T-helper 17 cell (primary cell): ENCODE measurements at places on chromosomes 13 and 19.
A peak's percentile ranks its signal among the peaks of the same experiment; 100 is the strongest.

DNA sequence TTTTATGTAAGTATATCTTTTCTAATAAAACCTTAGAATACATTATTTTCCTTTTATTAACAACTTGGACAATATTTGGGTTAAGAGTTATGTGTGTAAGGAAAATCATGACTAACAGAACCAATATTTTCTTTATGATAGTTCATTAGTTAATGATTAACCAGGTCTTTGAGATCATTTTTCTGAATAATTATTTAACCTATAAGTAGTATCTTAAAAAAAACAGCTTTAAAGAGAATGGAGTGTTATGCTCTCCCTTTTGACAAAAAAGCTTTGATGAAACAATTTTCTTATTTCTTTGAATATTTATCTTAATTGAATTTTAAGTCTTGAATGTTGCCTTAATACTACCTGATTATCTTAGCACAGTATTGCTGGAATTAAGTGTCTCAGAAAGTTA, 3.8 kb downstream of the SLAIN1 start:
- DNase-seq = no peak
- peaks cover 4% of the 10 kb centered on the region for H3K36me3 ChIP-seq
- H3K4me3 ChIP-seq = no peak overlapping the region
- H3K4me1 ChIP-seq = peaks cover 33% of the 10 kb centered on the region
- no peak overlapping the region for H3K27ac ChIP-seq
- H3K27me3 ChIP-seq = no peaks in the 10 kb centered on the region

GRCh38 chr13:29664591-29664990, 69.1 kb upstream of the SLC7A1 start:
- no peak for DNase-seq
- no peaks in the 10 kb centered on the region for H3K4me1 ChIP-seq
- peaks cover 2% of the 10 kb centered on the region for H3K36me3 ChIP-seq
- H3K27me3 ChIP-seq = peaks cover 23% of the 10 kb centered on the region
- no peak overlapping the region for H3K27ac ChIP-seq
- no peak overlapping the region for H3K4me3 ChIP-seq

DNA sequence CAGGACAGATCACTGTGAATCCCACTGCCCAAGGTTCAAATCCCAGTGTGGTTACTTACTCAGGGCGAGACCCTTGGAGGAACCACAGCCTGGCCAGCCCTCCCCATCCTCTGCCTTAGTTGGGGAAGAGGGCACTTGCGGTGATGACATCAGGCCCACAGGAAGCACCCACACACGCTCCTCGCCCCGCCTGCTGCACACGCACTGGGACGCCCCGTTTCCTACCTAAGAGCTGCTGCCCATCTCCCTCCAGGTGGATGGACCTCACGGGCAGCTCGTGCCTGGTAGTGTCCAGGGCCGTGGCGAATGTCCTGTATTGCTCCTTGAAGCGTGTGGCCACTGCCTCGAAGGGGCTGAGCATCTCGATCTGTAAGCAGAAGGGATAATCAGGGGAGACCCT, 19.6 kb downstream of the HAUS8 start:
- no peaks in the 10 kb centered on the region for H3K27me3 ChIP-seq
- peaks cover 2% of the 10 kb centered on the region for H3K4me1 ChIP-seq
- no peak overlapping the region for H3K4me3 ChIP-seq
- DNase-seq = no peak
- H3K27ac ChIP-seq = no peak overlapping the region
- peaks cover 3% of the 10 kb centered on the region for H3K36me3 ChIP-seq

DNA sequence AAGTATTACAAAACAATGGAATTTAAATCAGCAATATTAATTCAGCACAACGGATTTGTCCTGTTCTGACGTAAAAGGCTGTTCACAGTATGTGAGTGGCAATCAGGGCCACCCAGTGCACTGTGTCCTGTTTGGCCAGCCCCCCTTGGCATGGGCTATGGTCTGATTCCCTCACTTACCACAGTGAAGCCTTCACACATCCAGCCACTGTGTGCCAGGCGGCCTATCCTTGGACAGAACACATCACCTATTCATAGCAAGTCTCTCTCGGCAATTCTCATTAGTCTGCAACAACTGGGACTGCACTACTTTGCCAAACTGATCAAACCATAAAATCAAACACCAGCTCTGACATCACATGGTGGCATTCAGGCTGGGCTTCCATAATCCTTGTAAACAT, 221.5 kb upstream of the TSHZ3 start:
- peaks cover 26% of the 10 kb centered on the region for H3K27me3 ChIP-seq
- H3K4me1 ChIP-seq = no peaks in the 10 kb centered on the region
- no peak for DNase-seq
- H3K4me3 ChIP-seq = no peak overlapping the region

- H3K4me1 ChIP-seq = peaks cover 5% of the 10 kb centered on the region
- DNase-seq = no peak
- no peaks in the 10 kb centered on the region for H3K27me3 ChIP-seq
- no peak overlapping the region for H3K27ac ChIP-seq
- H3K36me3 ChIP-seq = peaks cover 4% of the 10 kb centered on the region
These were observed 135.0 kb downstream of the KDM4B start for GRCh38 chr19:5103812-5104410.

DNA sequence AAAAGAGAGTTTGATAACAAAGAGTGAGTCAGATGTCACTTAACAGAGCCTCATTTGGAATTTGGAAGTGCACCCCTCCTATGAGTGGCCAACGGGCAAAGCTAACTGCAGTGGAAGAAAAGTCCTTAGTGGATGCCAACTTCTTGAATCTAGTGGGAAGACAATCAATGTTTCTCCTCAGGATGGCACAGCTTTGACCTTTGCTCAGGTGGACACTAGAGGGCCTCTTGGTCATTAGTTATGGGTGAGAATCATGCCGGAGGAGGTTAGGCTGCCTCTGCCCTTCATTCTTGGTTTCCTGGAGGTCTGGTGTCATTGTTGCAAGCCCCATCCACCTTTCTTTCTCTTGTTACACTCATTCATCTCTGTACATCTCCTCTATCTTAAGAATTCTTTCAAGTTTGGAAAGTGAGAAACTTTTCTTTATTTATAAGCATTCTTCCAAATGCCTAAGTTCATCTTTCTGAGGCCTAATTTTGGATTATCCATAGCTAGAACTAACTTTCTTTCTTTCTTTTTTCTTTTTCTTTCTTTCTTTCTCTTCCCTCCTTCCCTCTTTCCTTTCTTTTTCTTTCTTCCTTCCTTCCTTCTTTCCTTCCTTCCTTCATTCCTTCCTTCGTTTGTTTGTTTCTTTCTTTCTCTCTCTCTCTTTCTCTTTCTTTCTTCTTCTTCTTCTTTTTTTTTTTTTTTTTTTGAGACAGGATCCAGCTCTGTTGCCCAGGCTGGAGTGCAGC, 327.2 kb upstream of the TSHZ3 start:
- H3K36me3 ChIP-seq = no peaks in the 10 kb centered on the region
- peaks cover 3% of the 10 kb centered on the region for H3K27me3 ChIP-seq
- no peak overlapping the region for H3K4me3 ChIP-seq
- H3K27ac ChIP-seq = no peak overlapping the region
- no peaks in the 10 kb centered on the region for H3K4me1 ChIP-seq

DNA sequence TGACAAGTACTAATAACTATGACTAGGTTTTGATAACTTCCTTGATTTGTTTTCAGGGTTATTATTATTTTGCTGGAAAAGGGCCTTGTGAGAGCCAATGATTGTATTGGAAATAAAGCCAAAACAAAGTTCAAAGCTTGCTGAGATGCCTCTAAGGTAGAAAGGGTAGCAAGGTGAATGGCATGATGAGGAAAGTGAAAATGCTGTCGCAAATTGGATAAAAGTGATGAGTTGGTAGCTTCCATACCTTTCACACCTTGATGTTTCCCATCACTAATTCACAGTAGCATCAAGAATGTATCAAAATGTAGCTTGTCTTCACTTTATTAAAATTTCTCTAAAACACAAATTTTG, 259.4 kb downstream of the FGF14 start:
- H3K4me1 ChIP-seq = no peaks in the 10 kb centered on the region
- no peak overlapping the region for H3K4me3 ChIP-seq
- DNase-seq = no peak
- H3K36me3 ChIP-seq = no peaks in the 10 kb centered on the region

DNA sequence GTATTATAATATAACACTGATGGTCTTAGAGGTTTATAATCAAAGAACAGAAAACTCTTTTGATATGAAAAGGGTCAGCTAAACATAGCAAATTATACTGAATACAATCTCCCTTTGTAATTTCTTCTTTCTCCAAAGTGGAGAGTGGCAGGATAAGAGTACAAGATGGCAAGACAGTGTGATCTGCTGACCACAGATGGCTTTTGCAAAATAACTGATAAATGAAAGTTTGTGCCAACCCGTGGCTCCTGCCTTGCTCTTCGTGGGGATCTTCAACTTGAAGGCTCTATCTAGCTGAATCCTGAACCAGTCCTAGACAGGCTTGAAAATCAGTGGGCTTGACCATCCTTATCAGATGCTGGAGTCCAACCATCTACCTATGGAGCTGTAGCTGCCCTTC, 185.7 kb downstream of the VWA8 start:
- peaks cover 3% of the 10 kb centered on the region for H3K4me1 ChIP-seq
- no peak overlapping the region for H3K4me3 ChIP-seq
- H3K27ac ChIP-seq = peak overlapping the region; percentile 67
- H3K36me3 ChIP-seq = peaks cover 11% of the 10 kb centered on the region
- DNase-seq = no peak

GRCh38 chr19:19434483-19435045, 29.1 kb downstream of the GATAD2A start:
- H3K4me3 ChIP-seq = peak overlapping the region; percentile 31
- no peak for DNase-seq
- peak overlapping the region; percentile 29 for H3K27ac ChIP-seq

GRCh38 chr19:42831221-42832019, 48.1 kb downstream of the PSG1 start:
- peaks cover 59% of the 10 kb centered on the region for H3K27me3 ChIP-seq
- no peaks in the 10 kb centered on the region for H3K36me3 ChIP-seq
- DNase-seq = no peak
- H3K4me1 ChIP-seq = no peaks in the 10 kb centered on the region

GRCh38 chr13:83498481-83499190, 383.6 kb downstream of the SLITRK1 start:
- H3K4me1 ChIP-seq = no peaks in the 10 kb centered on the region
- no peaks in the 10 kb centered on the region for H3K27me3 ChIP-seq
- DNase-seq = no peak
- no peak overlapping the region for H3K27ac ChIP-seq
- no peaks in the 10 kb centered on the region for H3K36me3 ChIP-seq

DNA sequence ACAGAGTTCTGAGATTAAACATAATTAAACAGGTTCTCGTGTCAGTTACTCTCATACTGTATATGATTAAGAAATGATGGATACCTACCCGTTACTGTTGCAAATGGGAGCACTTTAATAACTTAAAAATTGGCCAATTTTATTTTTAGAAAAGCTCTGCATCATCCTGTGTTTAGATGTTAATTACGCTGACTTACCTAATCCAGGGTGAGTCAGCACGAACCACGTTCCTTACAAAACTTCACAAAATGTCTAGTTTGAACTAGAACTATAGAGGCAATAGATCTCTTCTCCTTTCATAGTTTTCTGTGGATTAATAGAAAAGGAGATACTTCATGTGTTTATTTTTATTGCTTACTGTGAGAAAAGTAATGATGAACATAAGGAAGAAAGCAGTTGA, 363.9 kb downstream of the MYO16 start:
- peaks cover 3% of the 10 kb centered on the region for H3K4me1 ChIP-seq
- no peak overlapping the region for H3K4me3 ChIP-seq
- H3K36me3 ChIP-seq = no peaks in the 10 kb centered on the region
- no peak for DNase-seq
- H3K27ac ChIP-seq = no peak overlapping the region

- peak overlapping the region; percentile 1 for H3K27ac ChIP-seq
- H3K27me3 ChIP-seq = no peaks in the 10 kb centered on the region
- H3K4me3 ChIP-seq = no peak overlapping the region
- no peak for DNase-seq
- H3K36me3 ChIP-seq = no peaks in the 10 kb centered on the region
- H3K4me1 ChIP-seq = no peaks in the 10 kb centered on the region
These were observed 195.6 kb downstream of the GGACT start for GRCh38 chr13:100392709-100393630.

DNA sequence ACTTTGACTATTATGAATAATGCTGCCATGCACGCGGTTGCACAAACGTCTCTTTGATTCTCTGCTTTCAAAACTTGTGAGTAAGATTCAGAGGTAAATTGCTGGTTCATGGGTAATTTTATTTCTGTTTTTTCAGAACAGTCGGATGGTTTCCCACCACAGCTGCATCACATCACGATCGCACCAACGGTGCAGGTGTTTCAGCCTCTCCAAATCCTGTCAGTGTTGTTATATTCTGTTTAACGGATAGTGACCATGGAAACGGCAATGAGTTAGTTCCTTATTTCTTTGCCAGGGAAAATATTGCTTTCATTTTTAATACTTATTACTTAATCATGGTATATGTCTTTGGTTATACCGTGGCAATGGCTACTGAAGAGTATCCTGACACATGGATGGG, 19.1 kb upstream of the ZNF835 start:
- peaks cover 3% of the 10 kb centered on the region for H3K36me3 ChIP-seq
- no peak overlapping the region for H3K27ac ChIP-seq
- no peaks in the 10 kb centered on the region for H3K4me1 ChIP-seq
- H3K27me3 ChIP-seq = no peaks in the 10 kb centered on the region
- no peak for DNase-seq

DNA sequence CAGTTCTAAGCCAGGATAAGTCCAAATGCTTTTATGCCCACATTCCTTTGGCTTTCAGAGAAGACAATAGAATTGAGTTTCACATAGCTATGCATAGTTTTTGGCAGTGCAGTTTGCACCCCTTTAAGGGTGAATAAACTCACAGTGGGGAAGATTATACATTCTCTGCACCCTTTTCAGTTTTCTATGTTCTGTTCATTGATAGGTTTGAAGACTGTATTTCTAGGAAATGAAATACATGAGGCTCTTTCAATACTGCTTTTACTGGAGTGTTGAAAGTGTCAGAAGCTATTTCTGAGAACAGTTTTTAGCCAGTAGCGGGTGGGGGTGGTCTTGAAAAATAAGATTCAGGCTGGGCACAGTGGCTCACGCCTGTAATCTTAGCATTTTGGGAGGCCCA, 46.2 kb downstream of the IPO5 start:
- peaks cover 4% of the 10 kb centered on the region for H3K4me1 ChIP-seq
- H3K27me3 ChIP-seq = no peaks in the 10 kb centered on the region
- no peak for DNase-seq
- peaks cover 11% of the 10 kb centered on the region for H3K36me3 ChIP-seq

DNA sequence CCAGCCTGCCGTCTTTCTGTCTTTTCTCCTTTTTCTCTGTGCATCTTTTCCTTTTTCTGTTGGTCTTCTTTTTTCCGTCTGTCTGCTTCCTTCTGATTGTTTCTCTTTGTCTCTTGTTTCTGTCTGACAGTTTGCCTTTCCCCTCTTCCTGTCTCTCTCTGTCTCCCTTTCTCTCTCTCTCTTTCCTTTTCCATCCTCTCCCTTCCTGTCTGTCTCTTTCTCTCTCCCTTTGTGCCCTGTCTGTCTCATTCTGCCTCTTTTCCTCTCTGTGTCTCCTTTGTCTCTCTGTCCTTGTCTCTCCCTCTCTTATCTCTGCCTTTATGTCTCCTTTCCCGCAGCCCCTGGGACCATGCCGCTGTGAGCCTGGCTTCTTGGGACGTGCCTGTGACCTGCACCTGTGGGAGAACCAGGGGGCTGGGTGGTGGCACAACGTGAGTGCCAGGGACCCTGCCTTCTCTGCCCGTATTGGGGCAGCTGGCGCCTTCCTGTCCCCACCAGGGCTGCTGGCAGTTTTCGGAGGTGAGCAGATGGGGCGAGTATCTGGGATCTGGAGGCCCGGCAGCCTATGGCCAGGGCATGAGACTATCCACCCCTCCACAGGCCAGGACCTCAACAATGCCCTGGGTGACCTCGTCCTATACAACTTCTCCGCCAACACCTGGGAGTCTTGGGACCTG, 9.4 kb downstream of the MEGF8 start:
- peaks cover 5% of the 10 kb centered on the region for H3K4me1 ChIP-seq
- no peak overlapping the region for H3K27ac ChIP-seq
- H3K36me3 ChIP-seq = no peaks in the 10 kb centered on the region
- H3K4me3 ChIP-seq = no peak overlapping the region
- DNase-seq = no peak
